ENCODE measurements at places on chromosomes 5 and 9.
A peak's percentile ranks its signal among the peaks of the same experiment; 100 is the strongest.

DNA sequence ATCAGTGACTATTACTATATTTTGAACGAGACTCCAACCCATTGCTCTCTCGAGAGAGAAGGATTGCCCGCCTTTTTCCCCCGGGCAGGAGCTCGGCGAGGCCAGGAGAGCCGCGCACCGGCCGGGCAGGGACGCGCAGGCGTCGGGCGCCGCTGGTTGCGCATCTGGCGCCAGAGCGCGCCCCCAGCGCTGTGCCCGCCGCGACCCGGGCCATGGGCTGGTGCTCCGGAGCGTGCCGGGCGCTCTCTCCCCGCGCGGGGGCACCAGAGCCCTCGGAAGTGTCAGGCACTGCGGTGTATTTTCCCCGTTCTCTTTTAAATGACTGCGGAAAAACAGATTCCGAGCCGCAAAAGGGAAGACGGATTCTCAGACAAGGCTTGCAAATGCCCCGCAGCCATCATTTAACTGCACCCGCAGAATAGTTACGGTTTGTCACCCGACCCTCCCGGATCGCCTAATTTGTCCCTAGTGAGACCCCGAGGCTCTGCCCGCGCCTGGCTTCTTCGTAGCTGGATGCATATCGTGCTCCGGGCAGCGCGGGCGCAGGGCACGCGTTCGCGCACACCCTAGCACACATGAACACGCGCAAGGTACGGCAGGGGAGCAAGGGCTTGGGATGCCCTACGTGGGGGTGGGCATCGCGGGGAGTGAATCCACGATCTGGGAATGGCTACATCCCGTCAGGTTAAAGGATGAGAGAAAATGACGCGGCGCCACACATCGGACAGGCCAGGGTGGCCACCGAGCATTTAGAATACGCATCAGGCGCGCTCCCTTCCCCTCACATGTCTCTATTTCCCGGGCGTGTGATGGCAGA, 1.1 kb upstream of the NTRK2 start:
- no peak for DNase-seq

DNA sequence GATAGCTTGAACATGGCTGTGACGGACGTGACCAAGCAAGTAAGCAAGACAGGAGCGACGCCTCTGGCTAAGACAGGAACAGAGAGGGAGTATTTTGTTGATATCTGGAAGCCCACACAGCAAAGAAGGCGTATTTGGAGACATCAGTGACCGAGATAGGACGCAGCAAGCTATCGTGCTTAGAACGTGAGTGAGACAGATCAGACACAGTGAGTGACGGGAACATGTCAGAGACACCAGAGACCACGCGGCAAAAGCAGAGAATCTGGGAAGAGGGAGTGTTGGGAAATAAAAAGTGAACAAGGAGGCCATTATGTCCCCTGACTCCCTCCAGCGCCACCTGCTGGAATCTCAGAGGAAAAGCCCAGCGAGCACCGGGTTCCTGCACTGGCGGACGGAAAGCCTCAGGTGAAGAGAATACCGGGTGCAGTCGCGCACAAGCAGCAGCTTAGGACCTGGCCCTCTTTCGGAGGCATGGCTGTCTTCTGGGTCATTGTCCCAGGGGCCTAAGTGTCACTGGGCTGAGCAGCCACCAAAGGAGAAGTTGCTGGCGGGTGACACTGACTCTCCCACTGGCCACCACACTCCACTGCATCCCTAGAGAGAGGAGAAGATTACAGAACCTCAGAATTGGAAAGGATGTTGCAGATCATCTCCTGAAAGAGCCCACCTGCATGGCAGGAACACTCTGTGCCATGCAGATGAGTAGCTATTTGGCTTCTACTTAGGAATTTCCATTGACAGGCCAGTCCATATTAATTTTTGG, 99.1 kb downstream of the FBXO38 start:
- peak; percentile 30 for DNase-seq

GRCh38 chr5:174424219-174425053, 299.9 kb upstream of the MSX2 start:
- DNase-seq: no peak

- no peak for DNase-seq
Measured at GRCh38 chr9:19934301-19934871, 145.5 kb upstream of the SLC24A2 start.

GRCh38 chr9:110874963-110875674, 163.2 kb downstream of the LPAR1 start:
- peak; percentile 36 for DNase-seq

GRCh38 chr9:6829027-6829426, 71.3 kb downstream of the KDM4C start:
- no peak for DNase-seq

DNA sequence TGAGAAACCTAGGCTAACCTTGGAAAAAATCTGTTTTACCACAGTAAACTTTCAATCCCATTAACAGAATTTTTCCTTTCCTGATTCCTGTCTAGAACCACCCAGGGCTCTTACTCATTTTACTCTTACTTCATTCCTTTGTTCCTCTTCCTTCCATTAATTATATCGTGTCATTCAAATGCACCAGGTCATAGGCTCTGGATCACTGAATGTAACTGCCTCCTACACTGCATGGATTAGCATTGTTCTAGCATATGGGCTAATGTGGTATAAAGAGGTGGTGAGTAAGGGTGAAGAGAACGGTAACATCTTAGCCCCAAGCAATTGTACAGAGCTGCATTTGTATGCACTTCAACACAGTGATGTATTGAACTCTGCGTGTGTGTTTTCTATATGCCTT, 49.5 kb upstream of the SPINK5 start:
- no peak for DNase-seq

- no peak for DNase-seq
Measured at GRCh38 chr9:38289236-38289865, 103.2 kb upstream of the ALDH1B1 start.

DNA sequence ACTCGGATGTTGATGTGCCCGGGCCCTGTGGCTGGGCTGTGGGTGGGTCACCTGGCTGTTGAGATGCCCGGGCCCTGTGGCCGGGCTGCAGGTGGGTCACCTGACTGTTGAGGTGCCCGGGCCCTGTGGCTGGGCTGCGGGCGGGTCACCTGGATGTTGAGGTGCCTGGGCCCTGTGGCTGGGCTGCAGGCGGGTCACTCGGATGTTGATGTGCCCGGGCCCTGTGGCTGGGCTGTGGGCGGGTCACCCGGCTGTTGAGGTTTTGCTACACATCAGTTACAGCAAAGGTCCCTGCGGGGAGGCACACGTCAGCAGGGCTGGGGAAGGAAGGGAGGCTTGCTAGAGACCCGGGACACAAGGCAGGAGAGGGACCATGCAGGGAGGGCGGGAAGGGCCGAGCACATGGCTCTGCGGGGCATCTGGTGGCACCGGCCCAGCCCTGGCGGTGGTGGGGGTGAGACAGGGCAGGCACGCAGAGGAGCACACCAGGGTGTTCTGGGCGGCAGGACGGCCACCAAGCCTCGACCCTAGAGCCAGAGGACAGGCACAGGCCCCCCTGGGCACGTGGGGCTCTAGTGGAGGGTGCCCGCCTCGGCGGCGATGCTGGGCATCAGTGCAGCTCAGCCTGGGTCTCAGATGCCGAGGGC, 35.4 kb downstream of the PNPLA7 start:
- DNase-seq: no peak

DNA sequence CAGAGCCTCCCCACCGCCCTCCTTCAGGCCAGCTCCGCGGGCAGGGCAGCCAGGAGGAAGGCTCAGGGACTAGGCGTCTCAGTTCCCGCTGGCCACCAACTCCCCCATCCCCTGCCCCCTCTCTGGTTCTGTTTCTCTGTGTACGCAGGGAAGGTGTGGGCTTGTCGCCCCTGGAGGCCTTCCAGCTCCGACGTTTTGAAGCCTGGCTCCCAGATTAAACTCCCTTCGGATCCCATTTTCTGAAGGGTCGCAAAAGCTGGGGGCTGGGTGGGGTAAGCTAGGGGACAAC, 346 bp downstream of the ATOX1 start:
- DNase-seq: no peak

GRCh38 chr9:137000177-137000930, 4.0 kb upstream of the CLIC3 start:
- DNase-seq: peak; percentile 89

DNA sequence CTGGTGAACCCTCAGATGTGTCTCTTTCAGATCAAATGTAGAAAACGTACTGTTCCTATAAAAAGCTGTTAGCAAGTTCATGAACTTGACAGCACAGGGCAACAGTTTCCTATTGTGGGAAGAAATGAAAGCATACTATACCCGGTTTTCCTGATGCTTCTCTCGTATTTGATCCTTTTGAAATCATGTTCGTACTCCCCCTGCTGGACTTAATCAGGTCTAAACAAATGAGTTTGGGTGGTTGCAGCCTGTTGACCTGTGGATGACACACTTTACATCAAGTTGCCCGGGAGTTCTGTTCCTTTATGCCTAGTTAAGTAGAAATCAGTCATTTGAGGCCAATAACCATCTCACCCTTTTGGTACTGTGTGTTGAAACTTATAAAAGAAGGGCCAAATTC, 1992.3 kb downstream of the MAT2B start:
- no peak for DNase-seq

DNA sequence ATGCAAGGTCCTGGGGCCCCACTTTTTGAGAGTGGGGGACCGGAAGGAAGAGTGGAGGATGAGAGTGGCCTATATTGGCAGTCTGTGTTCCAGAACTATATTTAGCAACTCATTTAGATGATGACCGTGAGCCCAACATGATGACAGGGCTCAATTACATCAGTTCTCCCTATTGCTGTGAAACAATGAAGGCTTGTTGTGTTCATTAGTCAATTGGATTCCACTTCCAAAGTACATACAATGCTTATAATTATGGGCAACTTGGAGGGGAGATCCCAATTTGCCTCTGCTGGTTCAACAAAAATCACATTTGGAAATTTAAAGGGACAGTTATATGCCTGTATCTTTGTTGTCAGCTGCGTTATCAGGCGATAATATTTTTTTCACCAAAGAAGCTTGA, 91.1 kb downstream of the TARS1 start:
- no peak for DNase-seq

- DNase-seq: no peak
Measured at GRCh38 chr5:138610918-138611677, 35.9 kb upstream of the HSPA9 start.

DNA sequence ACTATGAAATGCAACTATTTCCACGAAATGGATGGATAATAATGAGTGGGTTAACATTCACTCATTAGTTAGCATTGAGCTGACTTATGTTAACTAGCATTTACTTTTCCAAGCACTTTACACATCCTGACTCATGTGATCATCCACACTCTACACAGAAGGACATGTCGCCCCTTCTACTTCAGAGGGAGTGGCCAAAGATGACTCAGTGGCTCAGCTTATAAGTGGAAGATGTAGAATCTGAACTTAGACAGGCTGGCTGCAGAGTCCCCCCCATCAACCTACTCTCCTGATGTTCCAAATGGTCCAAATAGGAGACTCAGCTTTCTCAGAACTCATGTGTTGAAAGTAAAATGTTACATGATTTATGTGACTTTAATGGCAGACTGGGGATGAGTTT, 146.0 kb downstream of the ADCY2 start:
- no peak for DNase-seq

- no peak for DNase-seq
Measured at GRCh38 chr5:32110111-32110696, 63.9 kb downstream of the GOLPH3 start.

GRCh38 chr9:120368799-120369198, 211.2 kb downstream of the CDK5RAP2 start:
- no peak for DNase-seq

DNA sequence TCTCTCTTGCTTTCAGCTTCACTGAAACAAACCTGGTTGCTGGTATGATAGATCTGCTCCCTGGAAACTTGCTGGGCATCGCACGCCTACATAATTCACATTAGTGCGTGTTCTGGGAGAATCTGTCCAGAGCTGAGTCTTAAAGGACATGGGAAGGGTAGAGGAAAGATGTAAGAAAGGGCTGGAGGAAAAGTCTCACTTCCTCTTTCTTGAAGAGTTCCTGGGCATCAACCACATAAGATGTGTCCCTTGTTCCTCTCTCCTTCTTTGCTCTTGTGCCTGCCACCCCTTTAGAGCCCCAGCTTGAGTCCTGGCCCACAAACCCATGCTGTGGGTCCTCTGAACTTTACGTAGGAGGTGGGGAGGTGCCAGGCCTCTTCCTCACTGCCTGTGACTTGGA, 205.3 kb upstream of the PANK3 start:
- no peak for DNase-seq

DNA sequence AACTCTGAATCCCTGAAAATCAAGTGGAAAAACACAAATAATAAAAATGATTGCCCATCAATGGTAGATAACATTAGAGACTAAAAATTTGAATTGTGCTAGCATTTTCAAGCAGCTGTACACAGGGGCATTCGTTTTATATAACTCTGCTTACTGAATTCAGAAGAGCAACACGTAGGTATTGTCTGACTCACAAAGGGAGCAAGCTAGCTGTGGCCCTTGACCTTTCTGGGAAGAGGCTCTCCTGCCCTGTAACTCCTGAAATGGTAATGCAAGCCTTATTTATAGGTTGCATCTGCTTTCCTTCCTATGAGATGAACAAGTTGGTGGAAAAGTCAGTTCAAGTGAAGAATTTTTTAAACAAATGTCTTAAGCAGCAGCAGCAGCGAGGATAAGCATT, 218.7 kb upstream of the EFNA5 start:
- no peak for DNase-seq

- peak; percentile 21 for DNase-seq
Measured at GRCh38 chr5:171484460-171484899, 65.0 kb downstream of the FGF18 start.

DNA sequence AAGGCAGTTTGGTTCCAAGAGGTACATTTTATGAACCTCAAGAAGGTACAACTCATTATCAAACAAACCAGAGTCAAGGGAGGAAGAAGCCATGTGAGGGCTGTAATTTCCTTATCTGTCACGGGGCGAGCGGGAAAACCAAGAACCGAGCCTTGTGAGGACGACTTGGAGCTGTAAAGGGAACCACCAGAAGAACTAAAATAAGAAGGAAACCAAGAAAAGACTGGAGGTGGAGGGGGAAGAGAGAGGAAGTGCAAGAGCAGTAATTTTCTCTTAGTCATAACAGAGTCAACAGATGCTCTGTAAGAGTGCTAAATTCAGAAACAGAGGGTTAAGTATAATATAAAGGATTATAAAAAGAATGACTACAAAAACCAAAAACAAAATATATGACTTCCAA, 127.1 kb downstream of the DIRAS2 start:
- DNase-seq: no peak

GRCh38 chr5:170028124-170028523, 47.8 kb upstream of the INSYN2B start:
- no peak for DNase-seq

DNA sequence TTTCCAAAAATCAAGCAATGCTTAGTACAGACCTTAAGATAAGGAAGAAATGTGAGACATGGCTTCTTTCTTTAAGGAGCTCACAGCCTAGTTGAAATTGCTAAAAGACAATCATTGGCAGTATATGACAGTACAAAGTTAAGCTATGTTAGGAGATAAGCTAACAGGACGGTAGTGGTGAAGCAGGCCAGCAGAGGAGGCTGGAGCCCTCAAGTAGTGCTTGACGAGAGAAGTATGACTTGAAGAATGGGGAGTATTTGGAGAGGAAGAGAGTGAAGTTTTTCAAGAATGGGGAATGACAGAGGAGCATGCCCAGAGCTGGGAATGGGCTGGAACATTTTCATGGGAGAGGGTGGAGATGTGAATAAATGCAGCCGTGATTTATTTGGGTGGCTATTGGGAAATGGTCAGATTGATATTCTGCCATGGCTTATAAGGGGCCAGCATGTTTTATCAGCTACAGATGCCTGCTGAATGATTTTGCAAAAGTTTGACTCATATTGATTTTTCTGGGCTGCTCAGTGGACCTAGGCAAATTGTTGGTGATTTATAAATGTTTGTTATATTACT, 43.7 kb downstream of the LURAP1L start:
- DNase-seq: no peak

- DNase-seq: no peak
Measured at GRCh38 chr9:98550206-98550820, 158.4 kb downstream of the GABBR2 start.

GRCh38 chr9:34513567-34514214, 9.1 kb downstream of the ENHO start:
- no peak for DNase-seq
